ENCODE measurements at places on chromosomes 7 and 10.

DNA sequence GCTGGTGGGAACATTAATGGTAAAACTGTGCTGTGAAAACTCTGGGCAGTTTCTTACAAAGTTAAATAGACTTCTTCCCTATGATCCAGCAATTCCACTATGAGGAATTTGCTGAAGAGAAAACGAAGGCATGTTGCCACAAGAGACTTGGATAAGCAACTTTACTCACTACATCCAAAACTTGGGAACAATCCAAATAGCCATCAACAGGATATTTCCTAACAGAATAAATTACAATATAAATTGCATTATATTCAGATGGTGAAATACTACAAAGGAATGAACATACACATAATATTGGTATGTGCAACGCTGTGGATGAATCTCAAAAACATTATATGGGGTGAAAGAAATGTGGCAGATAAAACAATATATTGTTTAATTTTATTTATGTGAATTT is 21.4 kb upstream of the MKI67 start:
- no peak for DNase-seq

GRCh38 chr7:50970092-50970491 is 187.4 kb upstream of the GRB10 start:
- DNase-seq, result no peak

DNA sequence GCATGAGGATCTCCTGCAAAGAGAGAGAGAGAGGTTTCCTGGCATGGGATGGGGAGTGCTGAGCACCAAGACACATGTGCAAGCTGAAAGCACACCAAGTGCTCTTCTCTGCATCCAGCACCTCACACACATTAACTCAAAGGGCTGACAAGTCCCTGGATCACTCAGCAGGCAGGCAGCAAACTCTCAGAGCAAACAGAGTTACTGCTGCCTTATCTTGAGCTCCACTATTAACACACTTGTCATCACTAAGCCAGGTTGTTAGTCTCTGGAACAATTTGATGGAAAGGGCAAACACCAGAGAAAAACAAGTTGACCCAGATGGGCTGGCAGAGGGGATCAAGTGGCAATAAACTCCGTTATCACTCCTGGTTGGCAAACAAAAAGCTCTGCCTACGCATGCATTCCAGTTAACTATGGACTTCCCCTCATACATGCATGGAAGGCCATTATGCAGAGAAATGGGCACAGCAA is 349.9 kb downstream of the KCNMA1 start:
- DNase-seq, result no peak

- no peak for DNase-seq
Observed at GRCh38 chr7:117907049-117907640, 33.9 kb upstream of the CTTNBP2 start.

- DNase-seq, result no peak
Observed at GRCh38 chr10:17954861-17955260, 3.1 kb downstream of the SLC39A12 start.

GRCh38 chr7:25381818-25382589 is 153.7 kb upstream of the NPVF start:
- no peak for DNase-seq

DNA sequence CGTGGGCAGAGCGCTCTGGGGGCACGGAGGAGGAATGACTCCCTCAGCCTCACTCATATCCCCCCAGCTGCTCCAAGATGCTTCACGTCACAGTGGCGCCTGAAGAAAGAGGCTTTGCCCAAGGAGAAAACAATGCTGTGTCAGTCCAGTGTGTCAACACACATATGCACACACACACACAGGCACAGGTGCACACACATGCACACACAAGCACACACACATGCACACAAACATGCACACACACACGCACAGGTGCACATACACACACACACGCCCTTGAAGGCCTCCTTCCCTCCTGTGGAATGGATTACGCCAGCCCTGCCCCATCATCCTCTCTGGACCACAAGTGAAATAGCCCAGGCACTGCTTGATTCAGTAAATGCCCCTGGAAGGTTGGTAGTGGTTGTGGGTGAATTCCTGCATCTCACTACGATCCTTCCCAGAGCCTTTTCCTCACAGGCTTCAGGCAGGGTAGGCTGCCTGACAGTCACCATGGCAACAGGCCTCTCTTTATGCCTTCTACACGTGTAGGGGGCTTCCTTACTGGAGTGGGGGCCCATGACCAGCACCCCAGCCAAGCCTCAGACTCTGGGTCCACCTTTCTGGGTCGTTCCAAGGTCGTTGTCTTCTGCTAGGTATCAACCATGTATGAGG is 371.5 kb upstream of the PODXL start:
- DNase-seq, result no peak

- DNase-seq, result no peak
Observed at GRCh38 chr7:90564455-90564854, 31.7 kb upstream of the CDK14 start.

DNA sequence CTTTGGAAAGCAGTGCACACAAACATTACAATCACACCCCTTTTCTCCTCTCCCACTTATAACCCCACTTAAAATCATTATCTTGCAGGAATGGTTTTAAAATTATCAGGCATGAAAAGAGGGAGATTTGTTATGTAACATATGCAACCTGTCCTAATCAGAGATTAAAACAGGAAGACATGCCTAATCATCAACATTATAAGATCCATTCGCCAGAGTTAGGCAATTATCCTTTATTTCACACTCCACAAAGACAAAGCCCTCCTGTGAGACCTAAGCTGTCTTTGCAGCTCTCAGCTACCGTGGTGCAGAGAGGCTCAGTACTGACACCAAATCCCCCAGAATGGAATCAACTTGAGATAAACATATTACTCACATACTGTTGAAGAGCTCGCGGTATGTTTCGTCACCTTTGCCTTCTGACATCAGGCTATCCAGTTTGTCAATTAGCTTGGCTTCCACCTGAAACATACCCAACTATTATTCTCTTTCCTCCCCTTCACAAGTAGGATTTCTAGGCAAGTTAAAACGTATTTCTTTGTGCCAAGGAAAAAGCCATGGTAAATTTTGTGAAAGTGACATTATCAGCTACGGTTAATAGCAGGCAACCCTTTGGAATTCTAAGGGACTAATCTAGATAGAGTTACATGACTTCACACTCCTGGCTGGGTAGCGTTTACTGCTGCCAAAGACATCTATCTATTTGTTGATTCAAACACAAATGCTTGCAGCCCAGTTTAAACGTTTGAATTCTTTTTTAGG is 226.2 kb upstream of the IMMP2L start:
- no peak for DNase-seq

GRCh38 chr10:118913825-118914224 is 115.7 kb upstream of the NANOS1 start:
- no peak for DNase-seq

- no peak for DNase-seq
Observed at GRCh38 chr7:44973610-44974401, 5.0 kb downstream of the MYO1G start.

GRCh38 chr7:100157334-100158228 is 942 bp downstream of the TRAPPC14 start:
- DNase-seq, result no peak

- DNase-seq, result peak; percentile 26
Observed at GRCh38 chr10:101354328-101355071, 535 bp downstream of the BTRC start.

DNA sequence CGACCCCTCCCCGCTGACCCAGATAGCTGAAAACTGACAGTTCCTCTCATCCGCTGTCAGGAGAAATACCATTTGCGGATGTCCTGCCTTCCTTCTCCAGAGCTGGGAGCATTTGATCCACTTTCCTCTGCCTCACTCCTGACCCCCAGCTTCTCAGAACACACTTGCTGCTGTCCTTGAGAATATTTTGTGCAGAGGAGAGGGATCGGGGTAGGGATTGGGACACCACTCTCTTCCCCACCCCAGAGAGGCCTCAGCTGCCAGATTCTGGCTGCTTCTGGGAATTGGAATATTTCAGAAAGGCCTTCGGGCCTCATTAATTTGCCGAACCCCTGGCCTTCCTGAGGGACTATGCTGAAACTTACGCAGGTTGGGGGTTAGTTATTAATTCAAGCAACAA is 97.0 kb downstream of the C10orf105 start:
- DNase-seq, result no peak

DNA sequence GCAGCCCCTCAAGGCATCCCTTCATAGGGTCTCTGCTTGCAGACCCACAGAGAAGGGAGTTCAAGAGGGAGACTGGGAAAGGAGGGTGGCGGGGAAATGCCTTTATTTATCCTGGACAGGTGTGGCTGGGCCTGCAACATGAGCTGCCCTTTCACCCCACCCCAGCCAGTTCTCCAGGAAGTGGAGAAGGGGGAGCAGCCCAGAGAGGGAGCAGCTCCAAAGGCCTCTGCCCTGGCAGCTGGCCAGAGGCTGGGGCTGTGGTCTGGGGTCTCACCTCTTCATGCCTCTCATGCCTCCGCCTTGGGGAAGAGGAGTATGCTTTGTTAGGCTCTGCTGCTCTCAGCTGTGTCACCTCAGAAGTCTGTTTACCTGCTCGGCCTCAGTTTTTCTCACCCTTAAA is 3.1 kb downstream of the LDB3 start:
- no peak for DNase-seq

DNA sequence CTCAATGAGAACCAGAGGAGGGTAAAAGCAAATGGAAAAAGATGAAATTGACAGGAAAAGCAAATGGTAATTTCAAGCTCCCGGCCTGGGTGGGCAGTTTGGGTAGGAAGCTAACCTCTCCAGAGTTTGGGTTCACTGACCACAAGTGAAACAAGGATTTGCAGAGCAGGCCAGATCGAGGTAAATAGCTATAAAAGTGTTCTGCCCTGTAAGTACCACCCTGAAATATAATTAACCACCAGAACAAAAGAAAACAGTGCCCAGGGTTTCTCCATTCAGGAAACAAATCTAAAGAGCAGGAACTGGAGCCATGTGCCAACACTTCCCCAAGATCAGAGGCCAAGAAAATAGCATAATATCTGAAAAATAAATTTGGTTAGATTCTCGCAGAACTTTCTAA is 276.7 kb upstream of the MEOX2 start:
- no peak for DNase-seq

DNA sequence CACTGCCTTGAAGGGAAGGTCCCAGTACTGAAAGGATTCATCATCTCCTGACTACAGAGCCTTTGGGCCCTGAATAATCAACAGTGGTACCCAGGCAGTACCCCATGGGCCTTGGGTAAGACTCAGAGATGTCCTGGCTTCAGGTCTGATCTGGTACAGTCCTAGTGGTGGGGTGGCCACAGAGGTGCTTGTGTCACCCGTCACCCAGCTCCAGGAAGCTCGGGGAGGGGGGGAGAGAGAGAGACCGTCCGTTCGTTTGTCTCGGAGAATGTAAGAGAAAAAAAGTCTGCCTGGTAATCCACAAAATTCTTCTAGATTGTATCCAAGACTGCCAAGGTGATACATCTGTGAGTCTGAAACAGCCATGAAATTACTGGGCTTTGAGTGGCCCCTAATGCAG is 381.3 kb downstream of the PTPRN2 start:
- DNase-seq, result no peak

- no peak for DNase-seq
Observed at GRCh38 chr10:88676283-88677060, 12.2 kb downstream of the LIPF start.

GRCh38 chr7:83478616-83479015 is 170.3 kb downstream of the SEMA3E start:
- DNase-seq, result no peak

GRCh38 chr10:44010873-44011602 is 362.4 kb upstream of the ZNF32 start:
- DNase-seq, result no peak

GRCh38 chr7:23811540-23811939 is 101.5 kb downstream of the STK31 start:
- DNase-seq, result no peak

- peak; percentile 34 for DNase-seq
Observed at GRCh38 chr10:5976512-5977470, 552 bp downstream of the IL15RA start.

GRCh38 chr10:97336942-97337831 is 2.7 kb upstream of the FRAT2 start:
- DNase-seq, result no peak

DNA sequence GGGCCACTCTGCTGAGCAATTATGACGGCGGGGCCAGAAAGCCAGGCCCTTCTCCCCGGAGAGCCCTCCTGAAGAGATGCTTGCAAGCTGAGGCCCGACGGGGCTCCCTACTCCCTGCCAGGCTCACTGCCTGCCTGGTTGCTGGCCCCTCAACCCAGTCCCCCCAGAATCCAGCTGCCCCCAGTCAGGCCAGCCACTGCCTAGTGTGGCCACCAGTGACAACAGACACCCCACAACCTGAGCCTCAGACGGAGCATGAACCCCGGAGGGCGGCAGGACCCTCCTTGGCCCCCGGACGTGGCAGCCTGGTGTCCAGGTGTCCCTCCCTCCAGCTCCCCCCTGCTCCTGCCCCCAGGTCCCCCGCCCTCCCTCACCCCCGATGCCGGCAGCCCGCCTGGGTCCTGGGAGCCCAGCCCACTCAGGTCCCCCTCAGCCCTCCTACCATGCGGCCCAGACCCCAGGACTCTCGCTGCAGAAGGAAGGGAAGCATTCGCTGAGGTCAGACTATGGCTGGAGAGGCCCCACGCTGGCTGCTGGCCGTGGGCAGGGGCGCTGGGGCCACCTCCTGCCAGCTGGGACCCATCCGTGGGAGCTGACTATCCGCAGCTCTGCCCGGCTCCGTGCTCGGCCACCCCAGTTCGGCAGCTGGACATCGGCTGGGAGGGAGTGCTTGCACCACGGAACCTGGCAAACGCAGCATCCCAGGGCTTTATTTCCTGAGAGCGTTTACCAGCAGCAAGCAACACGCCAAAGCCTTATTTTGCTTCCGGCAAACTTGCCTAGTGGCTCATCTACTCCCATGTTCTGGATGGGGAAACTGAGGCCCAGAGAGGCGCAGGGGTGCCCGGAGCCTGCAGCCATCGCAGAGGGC is 89.8 kb downstream of the UNCX start:
- DNase-seq, result no peak

DNA sequence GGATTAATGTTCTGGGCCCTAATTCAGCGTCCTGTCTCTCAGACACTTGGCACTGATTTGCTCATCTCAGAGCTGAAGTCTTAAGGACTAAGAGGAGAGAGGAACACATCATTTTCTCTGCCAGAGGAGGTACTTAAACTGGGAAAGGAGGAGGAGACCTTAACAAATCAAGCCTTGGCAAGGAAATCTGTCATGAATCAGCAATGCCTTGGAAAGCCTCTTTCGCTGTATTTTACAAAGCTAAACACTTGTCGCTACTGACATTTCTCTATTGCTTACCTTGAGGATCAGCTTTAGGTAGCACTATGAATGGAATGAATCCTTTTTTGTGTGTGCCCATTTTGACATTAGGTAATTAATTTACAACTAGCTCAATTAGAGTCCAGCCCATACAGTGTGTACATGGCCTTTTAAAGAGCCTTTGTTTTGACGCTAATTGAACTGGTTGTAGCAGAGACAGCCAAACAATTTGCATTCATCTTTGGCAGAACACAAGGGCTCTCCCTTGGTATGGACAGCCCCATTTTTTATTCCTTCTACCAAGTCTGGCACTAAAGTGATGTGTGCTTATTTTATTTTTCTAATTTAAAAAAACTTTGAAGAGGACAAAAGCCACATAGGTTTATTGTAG is 37.4 kb downstream of the AUTS2 start:
- no peak for DNase-seq

- no peak for DNase-seq
Observed at GRCh38 chr10:34776090-34776690, 38.9 kb downstream of the PARD3 start.

Measured in stimulated activated CD8-positive, alpha-beta memory T cell treated with anti-CD3 and anti-CD28 coated beads, Interleukin-15, amount 100 ng/mL, for 48 hours (primary cell).